ENCODE measurements at places on chromosomes 11 and 22. TPM values are rescaled to one million over a fixed set of nuclear protein-coding genes. Genes with fewer than 3 reads are reported as not detected.

- DNase-seq, result no peak
These were observed 40.8 kb upstream of the LMO2 start for GRCh38 chr11:33932721-33933120.

GRCh38 chr11:119774172-119774763 is 45.3 kb upstream of the NECTIN1 start:
- DNase-seq, result peak; percentile 54

GRCh38 chr11:46565232-46565840 is 28.5 kb downstream of the AMBRA1 start:
- DNase-seq, result no peak

DNA sequence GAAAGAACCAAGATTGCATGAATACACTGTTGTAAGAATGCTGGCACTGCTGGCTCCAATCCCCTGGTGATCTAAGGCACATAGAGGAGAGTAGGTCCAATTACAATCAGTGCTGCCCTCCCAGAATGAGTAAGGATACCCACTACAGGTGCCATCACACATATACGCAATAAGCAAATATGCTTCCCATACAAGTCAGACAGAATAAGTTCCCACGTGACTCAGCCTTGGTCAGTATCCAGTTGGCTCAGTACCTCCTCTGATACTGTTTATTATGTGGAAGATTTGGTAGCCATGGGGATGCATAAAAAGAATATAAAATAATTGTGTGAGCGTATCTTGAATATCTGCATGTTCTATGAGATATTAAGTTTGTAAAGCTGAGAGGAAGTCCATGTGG is 8.9 kb upstream of the OR2D3 start:
- peak; percentile 44 for DNase-seq

GRCh38 chr11:22539821-22540256 is 85.8 kb downstream of the FANCF start:
- peak; percentile 71 for DNase-seq

GRCh38 chr11:36345084-36345511 is 49.0 kb downstream of the PRR5L start:
- no peak for DNase-seq

GRCh38 chr11:100923555-100923954 is 206.1 kb downstream of the PGR start:
- peak; percentile 31 for DNase-seq

Gene RFPL2
- not detected for polyA plus RNA-seq

All from GM23248 (cell line).